ENCODE measurements at places on chromosomes 2 and 18. TPM values are rescaled to one million over a fixed set of nuclear protein-coding genes. Genes with fewer than 3 reads are reported as not detected.

Gene PIGN
- 18.2 TPM for total RNA-seq

GRCh38 chr2:230910546-230911177 is 14.4 kb downstream of the GPR55 start:
- no peak for DNase-seq

DNA sequence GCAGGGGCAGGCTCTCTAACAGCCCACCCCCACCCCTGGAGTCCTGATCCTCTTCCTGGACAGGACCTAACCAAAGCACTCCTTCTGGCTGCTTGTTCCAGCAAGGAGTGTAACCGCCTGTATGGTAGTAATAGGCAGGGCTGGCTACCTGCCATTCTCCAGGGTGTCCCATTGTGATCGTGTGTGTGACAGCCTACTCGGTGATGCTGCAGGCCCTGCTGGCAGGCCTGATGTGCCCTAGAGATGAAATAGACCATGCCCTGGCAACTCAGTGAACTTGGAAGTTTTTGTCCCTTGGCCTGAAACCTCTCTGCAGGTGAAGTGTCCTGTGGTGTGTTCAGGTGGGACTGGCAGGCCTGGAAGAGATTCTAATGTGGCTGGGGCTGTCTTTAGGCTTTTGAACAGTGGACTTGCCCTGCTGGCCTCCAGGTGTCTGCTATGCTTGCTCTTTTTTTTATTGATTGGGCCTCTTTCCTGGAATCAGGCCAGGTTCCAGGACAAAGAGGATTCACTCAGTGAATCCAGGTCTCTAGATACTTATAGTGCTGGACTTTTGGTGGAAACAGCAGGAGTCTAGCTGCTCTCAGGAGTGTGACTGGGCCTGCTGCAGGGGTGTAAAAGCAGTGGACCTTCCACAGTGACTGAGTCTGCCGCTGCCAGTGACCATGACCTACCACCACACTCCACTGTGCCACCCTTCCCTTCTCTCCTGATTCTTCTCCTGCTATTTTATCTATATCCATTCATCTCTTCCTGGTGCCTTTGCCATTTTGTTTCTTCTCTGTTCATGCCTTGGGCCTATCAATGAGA is 132.1 kb downstream of the CTIF start:
- no peak for DNase-seq

DNA sequence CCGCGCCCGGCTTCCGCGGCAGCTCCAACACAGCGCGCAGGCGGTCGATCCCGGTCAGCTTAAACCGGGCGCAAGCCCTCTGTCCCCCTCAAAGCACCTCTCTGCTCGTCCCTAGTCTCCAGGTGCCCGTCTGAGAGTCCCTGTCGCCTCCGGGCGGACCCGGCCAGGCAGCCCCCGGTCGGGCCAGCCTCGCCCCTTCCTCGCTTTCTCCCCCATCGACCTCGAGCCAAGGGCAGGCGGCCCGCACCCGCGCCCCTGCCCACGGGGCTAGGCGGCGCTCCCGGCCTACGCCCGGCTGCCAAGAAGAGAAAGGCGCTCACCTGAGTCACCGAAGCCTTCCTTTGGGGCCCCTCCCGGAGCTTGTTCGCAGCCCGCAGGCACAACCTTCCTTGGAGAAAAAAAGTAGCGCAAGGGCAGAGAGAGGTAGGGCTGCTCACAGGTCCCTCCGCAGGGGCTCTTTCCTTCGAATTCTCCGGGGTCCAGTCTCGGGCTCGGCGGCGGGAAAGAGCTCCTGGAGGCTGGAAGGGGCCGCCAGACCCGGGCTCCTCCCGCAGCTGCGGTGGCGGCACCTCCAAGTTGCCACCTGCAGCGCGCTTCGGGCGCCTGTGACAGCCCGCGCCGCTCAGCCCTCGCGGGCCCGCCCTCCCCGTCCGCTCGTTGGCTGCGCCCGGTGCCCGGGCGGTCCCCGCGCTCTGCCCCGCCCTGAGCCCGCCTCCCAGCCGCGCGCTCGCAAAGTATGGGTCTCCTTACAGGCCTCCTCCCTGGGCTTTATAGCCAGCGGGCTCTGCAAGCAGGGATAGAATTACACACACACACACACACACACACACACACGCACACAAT is 86.5 kb upstream of the EPB41L3 start:
- peak; percentile 86 for DNase-seq

DNA sequence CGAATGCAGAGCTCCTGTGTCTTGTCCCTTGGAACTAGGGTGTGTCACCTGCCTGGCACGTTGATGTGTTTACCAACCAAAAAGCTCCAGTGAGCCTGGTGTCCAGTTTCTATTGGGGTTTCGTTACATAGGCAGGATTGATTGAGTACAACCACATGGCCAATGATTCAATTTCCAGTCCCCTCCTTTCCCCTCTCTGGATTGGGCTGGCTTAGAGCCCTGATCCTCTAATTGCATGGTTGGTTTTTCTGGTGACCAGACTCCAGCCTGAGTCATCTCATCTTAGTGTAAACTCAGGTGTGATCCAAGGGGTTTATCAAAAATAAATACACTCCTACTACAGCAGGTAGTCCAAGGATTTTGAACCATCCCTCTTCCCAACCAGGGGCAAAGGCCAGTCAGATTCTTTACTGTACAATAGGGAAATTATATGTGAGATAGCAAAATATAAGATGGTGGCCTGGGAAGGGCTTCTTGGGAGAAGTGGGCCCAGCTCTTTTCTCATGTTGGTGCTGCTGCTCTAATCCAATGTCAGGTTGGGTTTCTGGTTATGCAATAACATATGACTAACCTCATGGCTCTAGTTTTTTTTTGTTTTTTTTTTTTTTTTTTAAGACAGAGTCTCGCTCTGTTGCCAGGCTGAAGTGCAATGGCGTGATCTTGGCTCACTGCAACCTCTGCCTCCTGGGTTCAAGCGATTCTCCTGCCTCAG is 64.7 kb upstream of the MGAT5 start:
- DNase-seq: no peak

DNA sequence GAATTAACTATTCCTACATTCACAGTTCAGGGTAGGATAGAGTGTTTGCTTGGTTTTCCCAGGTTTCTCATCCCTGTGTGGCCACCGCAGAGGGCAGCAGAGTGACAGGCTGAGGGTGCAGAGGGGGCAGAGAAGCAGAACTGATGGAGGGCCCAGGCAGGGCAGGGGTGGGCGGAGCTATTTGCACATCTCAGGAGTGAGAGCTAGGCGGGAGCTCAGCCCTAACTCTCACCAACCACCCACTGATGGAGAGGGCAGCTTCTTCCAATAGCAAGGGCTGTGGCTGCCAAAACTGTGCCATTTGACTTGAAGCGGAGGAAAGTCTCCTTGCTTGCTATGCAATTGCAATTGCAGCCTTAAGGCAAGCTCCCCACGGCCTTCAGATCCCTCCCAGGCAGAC is 12.0 kb upstream of the DARS1 start:
- peak; percentile 42 for DNase-seq

Measured in left ventricle myocardium superior (tissue), 1 donor.